Globus pallidus (tissue), 1 donor: ENCODE measurements at places on chromosomes 13 and 19.

DNA sequence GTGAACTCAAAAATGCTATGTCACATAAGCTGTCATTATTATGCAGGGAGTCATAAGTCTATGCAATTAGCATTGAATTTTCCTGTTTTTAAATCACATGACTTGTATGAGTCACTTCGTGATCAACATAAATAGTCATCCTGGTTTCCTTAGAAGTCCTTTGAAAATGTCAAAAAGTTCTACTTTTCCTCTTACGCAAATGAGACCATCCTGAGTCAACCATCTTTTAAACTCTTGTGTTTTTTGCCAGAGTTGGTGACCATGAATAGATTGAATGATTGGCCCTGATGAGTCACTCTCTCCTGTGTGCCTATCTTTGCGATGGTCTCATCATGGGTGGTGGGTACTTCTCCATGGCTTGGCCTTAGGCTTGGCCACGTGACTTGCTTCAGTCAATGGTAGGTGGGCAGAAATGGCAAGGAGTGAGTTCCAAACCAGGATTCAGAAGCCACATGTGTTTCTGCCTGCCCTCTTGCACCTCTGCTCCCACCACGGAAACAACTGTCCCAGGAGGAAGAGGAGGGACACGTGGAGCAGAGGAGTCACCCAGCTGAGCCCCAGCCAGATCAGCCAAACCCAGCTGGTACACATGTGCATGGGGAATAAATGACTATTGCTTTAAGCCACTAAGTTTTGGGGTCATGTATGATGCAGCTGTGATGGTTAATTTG is 123.5 kb upstream of the CACNA1A start:
- no peak for DNase-seq

GRCh38 chr13:21594715-21595545 is 9.0 kb downstream of the MICU2 start:
- DNase-seq: no peak

GRCh38 chr13:39462428-39462827 is 140.6 kb downstream of the LHFPL6 start:
- no peak for DNase-seq

DNA sequence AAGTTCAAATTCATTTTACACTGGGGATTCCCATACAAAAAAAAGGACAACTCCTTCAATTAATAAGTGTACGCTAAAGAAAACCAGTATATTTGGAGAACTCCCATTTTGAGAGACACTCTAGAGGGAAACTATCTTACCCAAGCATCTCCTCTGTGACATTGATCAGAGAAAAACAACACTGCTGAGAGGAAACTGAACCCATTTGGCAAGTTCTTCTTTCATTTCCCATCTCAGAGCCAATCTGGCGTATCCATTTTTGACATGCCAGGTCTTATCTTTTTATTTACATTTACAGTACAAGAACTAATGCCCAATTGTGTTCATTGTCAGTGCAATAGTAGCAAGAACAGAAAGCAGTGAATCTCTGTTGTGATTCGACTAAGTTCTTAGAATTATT is 30.1 kb downstream of the LIG4 start:
- no peak for DNase-seq

GRCh38 chr19:12733369-12734214 is 892 bp downstream of the TRIR start:
- DNase-seq: no peak
